ENCODE measurements at places on chromosomes 2 and 18. TPM values are rescaled to one million over a fixed set of nuclear protein-coding genes. Genes with fewer than 3 reads are reported as not detected.

Gene NBEAL1
- total RNA-seq, result 39.9 TPM

Gene SDC1
- total RNA-seq, result 24.3 TPM

Gene AQP4
- 0.27 TPM for total RNA-seq

Gene SAG
- not detected for total RNA-seq

Gene ATP9B
- total RNA-seq, result 15.8 TPM

Gene TUBA3E
- total RNA-seq, result 0.57 TPM

Gene EN1
- 0.37 TPM for total RNA-seq

Gene CDK5R2
- 0.18 TPM for total RNA-seq

Gene PLGLB1
- total RNA-seq, result not detected

Gene POTEC
- total RNA-seq, result not detected

Gene SCYGR1
- not detected for total RNA-seq

GRCh38 chr2:202161151-202161835 lies 77.1 kb downstream of the SUMO1 start:
- no peaks in the 10 kb centered on the region for H3K27me3 ChIP-seq
- no peak for DNase-seq

- DNase-seq, result peak; percentile 84
- no peaks in the 10 kb centered on the region for H3K27me3 ChIP-seq
- peak overlapping the region; percentile 15 for H3K4me3 ChIP-seq
- H3K36me3 ChIP-seq, result no peaks in the 10 kb centered on the region
Observed at GRCh38 chr18:9876867-9877654, 8.7 kb upstream of the TXNDC2 start.

DNA sequence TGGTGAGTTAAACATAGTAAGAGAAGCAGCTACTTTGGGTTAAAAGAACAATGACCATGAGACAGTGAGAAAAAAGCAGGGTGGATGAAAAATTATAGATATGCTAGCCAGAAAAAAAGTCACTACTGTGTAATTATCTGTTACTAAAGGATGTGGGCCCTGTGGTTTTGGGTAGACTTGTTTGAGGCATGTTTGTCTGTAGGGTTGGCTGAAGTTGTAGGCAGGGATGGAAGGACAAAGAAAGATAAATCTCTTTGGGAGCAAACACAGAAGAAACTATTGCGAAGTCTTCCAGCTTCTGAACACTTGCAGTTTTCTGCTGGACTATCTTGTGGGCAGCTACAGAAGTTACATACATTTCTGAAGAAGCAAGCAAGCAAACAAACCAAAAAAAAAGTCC lies 28.2 kb downstream of the RND3 start:
- H3K36me3 ChIP-seq, result no peaks in the 10 kb centered on the region
- H3K4me3 ChIP-seq, result no peak overlapping the region
- no peak overlapping the region for H3K27ac ChIP-seq

- no peaks in the 10 kb centered on the region for H3K27me3 ChIP-seq
- H3K36me3 ChIP-seq, result no peaks in the 10 kb centered on the region
- no peak for DNase-seq
- H3K27ac ChIP-seq, result peak overlapping the region; percentile 31
- H3K4me3 ChIP-seq, result no peak overlapping the region
Observed at GRCh38 chr2:8623576-8623957, 58.3 kb upstream of the ID2 start.

GRCh38 chr2:240921311-240921994 lies 15.3 kb downstream of the CROCC2 start:
- no peaks in the 10 kb centered on the region for H3K27me3 ChIP-seq
- H3K36me3 ChIP-seq, result no peaks in the 10 kb centered on the region
- H3K4me1 ChIP-seq, result no peaks in the 10 kb centered on the region
- DNase-seq, result no peak

GRCh38 chr18:22132763-22133162 lies 36.6 kb upstream of the GATA6 start:
- H3K27me3 ChIP-seq, result no peaks in the 10 kb centered on the region
- no peak overlapping the region for H3K4me3 ChIP-seq
- DNase-seq, result no peak
- peaks cover 22% of the 10 kb centered on the region for H3K4me1 ChIP-seq
- H3K27ac ChIP-seq, result no peak overlapping the region

GRCh38 chr18:51149670-51150069 lies 47.8 kb downstream of the MEX3C start:
- H3K36me3 ChIP-seq, result no peaks in the 10 kb centered on the region
- peak; percentile 28 for DNase-seq
- H3K27ac ChIP-seq, result peak overlapping the region; percentile 71

GRCh38 chr2:216346781-216347180 lies 25.5 kb downstream of the MARCHF4 start:
- H3K27me3 ChIP-seq, result peaks cover 1% of the 10 kb centered on the region
- H3K4me1 ChIP-seq, result no peaks in the 10 kb centered on the region
- H3K36me3 ChIP-seq, result no peaks in the 10 kb centered on the region
- H3K4me3 ChIP-seq, result no peak overlapping the region
- DNase-seq, result no peak

DNA sequence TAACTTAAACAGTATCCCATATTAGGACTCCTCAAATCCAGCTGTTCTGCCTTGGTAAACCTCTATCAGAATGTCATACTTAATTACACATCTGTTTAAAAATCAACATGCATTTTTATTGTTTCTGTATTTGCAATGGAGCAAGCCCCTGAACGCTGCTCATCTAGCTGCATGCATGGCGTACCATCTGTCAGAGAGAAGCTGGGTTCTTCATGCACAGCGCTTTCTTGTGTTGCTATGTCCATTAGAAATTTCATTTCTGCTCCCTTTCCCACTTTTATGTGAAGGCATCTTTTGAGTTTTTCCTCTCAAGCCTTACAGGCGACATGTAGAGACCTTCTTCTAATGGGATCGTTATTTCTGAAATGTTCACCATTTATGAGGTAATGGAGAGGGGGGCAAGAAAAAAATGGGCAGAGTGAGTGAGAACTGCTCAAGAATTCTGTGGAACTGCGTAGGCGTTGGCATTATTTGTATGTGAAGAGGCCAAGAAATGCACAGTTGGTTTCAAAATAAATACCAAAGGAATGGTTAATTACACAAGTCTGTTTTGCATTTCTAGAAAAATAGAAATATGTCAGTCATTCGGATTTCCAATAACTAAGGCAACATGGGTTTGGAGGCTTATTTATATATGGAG lies 31.6 kb downstream of the INSIG2 start:
- no peaks in the 10 kb centered on the region for H3K27me3 ChIP-seq
- H3K36me3 ChIP-seq, result no peaks in the 10 kb centered on the region
- H3K4me3 ChIP-seq, result no peak overlapping the region
- peaks cover 13% of the 10 kb centered on the region for H3K4me1 ChIP-seq

DNA sequence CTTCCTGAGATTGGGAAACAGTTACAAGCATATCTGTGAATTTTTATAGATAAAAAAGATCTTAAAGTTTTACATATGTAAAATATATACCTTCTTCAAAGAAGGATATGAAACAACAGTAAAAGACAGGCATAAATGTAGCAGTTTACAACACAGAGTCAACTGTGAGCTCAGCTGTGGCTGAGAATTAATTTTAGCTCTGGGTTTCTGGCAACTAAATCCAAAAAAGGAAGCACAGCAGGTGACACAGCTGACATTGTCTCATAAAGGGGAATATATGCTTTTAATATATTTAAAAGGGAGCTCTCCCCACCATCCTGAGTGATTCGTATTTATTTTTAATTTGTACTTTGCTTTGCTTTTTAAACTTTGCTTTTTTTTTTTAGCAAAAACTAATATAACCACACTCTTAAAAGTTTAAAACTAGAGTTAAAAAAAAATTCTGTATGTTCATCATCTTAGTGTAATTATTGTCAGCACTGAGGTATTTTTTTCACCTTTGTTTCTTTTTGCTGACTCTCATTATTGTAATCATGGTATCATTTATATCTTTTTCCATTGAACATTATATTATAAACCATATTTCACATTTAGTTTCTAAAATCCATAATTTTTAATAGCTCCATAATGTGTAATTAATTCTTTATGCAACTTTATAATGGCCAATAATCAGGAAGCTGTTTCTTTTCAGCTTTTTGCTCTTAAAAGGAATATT lies 6.7 kb downstream of the TUBB6 start:
- H3K4me1 ChIP-seq, result peaks cover 6% of the 10 kb centered on the region
- no peak for DNase-seq
- no peak overlapping the region for H3K27ac ChIP-seq
- no peaks in the 10 kb centered on the region for H3K27me3 ChIP-seq
- H3K36me3 ChIP-seq, result peaks cover 2% of the 10 kb centered on the region

GRCh38 chr2:33521791-33522281 lies 45.4 kb downstream of the RASGRP3 start:
- H3K4me1 ChIP-seq, result no peaks in the 10 kb centered on the region
- no peak overlapping the region for H3K4me3 ChIP-seq
- H3K27ac ChIP-seq, result no peak overlapping the region
- H3K36me3 ChIP-seq, result no peaks in the 10 kb centered on the region

DNA sequence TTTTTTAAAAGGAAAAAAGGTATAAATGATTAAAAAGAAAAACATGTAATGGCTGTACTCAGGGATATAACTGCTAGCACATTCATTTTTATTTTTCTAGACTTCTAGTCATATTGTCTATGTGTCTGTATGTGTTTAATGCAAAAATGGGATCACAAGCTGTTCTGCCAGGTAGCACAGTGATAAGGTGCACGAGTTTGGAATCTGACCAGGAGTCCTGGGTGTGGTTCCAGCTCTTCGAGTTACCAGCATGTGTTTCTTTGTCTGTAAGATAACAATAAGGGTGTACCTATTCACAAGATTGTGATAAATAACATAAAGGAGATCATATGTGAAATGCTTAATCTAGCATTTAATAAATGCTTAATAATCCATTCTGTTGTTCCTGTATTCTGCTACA lies 145.3 kb downstream of the PKP4 start:
- no peaks in the 10 kb centered on the region for H3K36me3 ChIP-seq
- no peaks in the 10 kb centered on the region for H3K27me3 ChIP-seq
- H3K27ac ChIP-seq, result no peak overlapping the region
- no peak for DNase-seq
- H3K4me3 ChIP-seq, result no peak overlapping the region

DNA sequence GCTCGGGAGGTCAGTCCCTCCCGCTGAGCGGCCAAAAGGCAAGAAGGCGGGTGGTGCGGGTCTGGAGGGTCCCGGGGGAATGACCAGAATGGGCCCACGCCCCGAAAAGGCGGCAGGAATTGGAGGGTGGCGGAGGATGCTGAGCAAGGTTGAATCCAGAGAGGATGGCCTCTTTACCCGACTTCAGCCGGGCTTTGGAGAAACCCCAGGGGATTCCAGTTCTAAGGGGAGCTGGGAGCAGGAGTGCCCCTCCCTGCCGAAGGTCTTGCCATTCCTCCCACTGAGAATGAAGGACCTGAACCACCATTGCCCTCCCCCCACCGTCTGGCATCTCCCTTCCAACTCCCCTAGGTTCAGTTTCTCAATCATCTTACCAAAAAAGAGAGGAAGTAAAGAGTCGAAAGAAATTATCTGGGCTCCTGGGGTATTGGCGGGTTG lies 38.9 kb upstream of the ATP6V1B1 start:
- DNase-seq, result no peak
- no peak overlapping the region for H3K27ac ChIP-seq
- H3K27me3 ChIP-seq, result no peaks in the 10 kb centered on the region

DNA sequence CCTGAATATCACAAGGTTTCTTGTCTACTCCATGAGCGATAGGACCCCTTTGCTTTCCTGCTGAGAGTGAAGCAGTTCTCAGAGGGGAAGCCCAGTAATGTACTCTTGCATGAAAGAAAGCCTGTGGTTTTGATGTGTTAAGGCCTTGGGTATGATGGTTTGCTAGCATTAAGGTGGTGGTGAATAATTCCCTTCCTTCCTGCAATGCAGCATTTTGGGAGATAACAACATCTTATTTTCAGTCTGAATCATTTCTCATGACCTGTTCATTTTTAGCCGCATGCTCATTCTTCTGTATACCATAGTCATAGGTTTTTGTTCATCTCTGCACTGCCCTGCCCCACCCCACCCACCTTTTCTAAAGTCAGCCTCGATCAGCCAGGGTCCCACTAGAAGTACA lies 66.2 kb downstream of the HNMT start:
- no peak overlapping the region for H3K4me3 ChIP-seq
- H3K4me1 ChIP-seq, result peaks cover 21% of the 10 kb centered on the region
- no peaks in the 10 kb centered on the region for H3K36me3 ChIP-seq
- DNase-seq, result no peak

GRCh38 chr2:210323003-210323402 lies 8.0 kb upstream of the MYL1 start:
- no peak overlapping the region for H3K4me3 ChIP-seq
- H3K27me3 ChIP-seq, result no peaks in the 10 kb centered on the region
- H3K4me1 ChIP-seq, result no peaks in the 10 kb centered on the region
- H3K27ac ChIP-seq, result no peak overlapping the region
- DNase-seq, result no peak

- no peak for DNase-seq
- no peaks in the 10 kb centered on the region for H3K36me3 ChIP-seq
- H3K4me3 ChIP-seq, result no peak overlapping the region
- peaks cover 7% of the 10 kb centered on the region for H3K4me1 ChIP-seq
- no peaks in the 10 kb centered on the region for H3K27me3 ChIP-seq
- peak overlapping the region; percentile 63 for H3K27ac ChIP-seq
Observed at GRCh38 chr18:23357996-23358594, 95.0 kb upstream of the RIOK3 start.

GRCh38 chr2:165839610-165840009 lies 45.6 kb upstream of the GALNT3 start:
- H3K36me3 ChIP-seq, result no peaks in the 10 kb centered on the region
- H3K27me3 ChIP-seq, result no peaks in the 10 kb centered on the region
- no peak overlapping the region for H3K27ac ChIP-seq
- no peak for DNase-seq
- no peaks in the 10 kb centered on the region for H3K4me1 ChIP-seq

GRCh38 chr2:105744909-105745853 lies at the start of gene NCK2:
Gene NCK2 (plus strand): TSS chr2:105744912. CDS start chr2:105855064, 110,152 bp downstream.
- peaks cover 20% of the 10 kb centered on the region for H3K4me1 ChIP-seq
- H3K36me3 ChIP-seq, result peaks cover 5% of the 10 kb centered on the region
- peak within 1 kb of the TSS; percentile 89 for H3K27ac ChIP-seq

- no peak overlapping the region for H3K4me3 ChIP-seq
- no peaks in the 10 kb centered on the region for H3K36me3 ChIP-seq
- DNase-seq, result no peak
- no peaks in the 10 kb centered on the region for H3K4me1 ChIP-seq
Observed at GRCh38 chr2:59296279-59296678, 1055.2 kb upstream of the FANCL start.

DNA sequence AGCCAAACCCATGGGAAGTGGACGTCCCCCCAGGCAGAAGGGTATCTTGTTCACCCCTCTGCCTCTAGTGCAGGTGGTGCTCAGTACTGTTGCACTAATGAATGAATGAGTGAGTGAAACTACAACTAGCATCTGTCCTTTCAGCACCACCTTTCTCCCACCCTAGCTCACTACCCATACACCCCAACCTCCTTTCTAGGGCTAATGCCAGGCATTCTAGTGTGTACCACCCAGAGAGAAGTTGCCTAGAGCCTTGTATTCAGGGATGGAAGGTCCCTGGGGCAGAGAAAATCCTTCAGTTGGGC lies 22.5 kb downstream of the CCT7 start:
- DNase-seq, result no peak
- H3K27ac ChIP-seq, result no peak overlapping the region
- H3K27me3 ChIP-seq, result no peaks in the 10 kb centered on the region
- no peak overlapping the region for H3K4me3 ChIP-seq
- H3K4me1 ChIP-seq, result no peaks in the 10 kb centered on the region
